GM12878 (cell line): ENCODE measurements at places on chromosomes 7 and 10. TPM values are rescaled to one million over a fixed set of nuclear protein-coding genes. Genes with fewer than 3 reads are reported as not detected.
A peak's percentile ranks its signal among the peaks of the same experiment; 100 is the strongest.

DNA sequence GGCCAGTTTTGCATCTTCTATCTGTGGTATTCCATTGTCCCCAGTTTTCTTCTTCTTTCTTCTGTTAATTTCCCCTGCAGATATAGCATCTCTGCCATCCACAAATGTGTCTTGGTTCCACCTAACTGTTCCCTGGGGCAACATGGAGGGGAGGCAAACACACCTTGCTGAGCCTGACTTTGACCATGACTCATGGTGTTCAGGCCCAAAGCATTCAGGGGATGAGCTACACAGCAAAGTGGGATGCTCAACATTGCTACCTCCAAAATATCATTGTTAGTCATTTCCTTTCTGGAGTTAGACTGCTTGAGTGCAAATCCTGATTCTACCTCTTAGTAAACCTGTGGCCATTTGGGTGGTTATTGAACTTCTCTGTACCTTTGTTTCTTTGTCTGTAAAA is 542.7 kb downstream of the LRMDA start:
- H3K36me3 ChIP-seq: no peaks in the 10 kb centered on the region
- H3K27ac ChIP-seq: no peak overlapping the region
- no peaks in the 10 kb centered on the region for H3K4me1 ChIP-seq
- no peak overlapping the region for H3K4me3 ChIP-seq
- H3K27me3 ChIP-seq: no peaks in the 10 kb centered on the region; the same call in 1 of the 2 replicates

- DNase-seq: no peak
- H3K27ac ChIP-seq: no peak overlapping the region
- no peaks in the 10 kb centered on the region for H3K36me3 ChIP-seq
- H3K4me3 ChIP-seq: no peak overlapping the region
These were observed 9.4 kb upstream of the LRRC27 start for GRCh38 chr10:132322586-132323048.

GRCh38 chr10:90816466-90816865 is 41.4 kb downstream of the HTR7 start:
- H3K27me3 ChIP-seq: no peaks in the 10 kb centered on the region
- H3K4me3 ChIP-seq: no peak overlapping the region
- no peak overlapping the region for H3K27ac ChIP-seq
- no peak for DNase-seq
- H3K4me1 ChIP-seq: no peaks in the 10 kb centered on the region

DNA sequence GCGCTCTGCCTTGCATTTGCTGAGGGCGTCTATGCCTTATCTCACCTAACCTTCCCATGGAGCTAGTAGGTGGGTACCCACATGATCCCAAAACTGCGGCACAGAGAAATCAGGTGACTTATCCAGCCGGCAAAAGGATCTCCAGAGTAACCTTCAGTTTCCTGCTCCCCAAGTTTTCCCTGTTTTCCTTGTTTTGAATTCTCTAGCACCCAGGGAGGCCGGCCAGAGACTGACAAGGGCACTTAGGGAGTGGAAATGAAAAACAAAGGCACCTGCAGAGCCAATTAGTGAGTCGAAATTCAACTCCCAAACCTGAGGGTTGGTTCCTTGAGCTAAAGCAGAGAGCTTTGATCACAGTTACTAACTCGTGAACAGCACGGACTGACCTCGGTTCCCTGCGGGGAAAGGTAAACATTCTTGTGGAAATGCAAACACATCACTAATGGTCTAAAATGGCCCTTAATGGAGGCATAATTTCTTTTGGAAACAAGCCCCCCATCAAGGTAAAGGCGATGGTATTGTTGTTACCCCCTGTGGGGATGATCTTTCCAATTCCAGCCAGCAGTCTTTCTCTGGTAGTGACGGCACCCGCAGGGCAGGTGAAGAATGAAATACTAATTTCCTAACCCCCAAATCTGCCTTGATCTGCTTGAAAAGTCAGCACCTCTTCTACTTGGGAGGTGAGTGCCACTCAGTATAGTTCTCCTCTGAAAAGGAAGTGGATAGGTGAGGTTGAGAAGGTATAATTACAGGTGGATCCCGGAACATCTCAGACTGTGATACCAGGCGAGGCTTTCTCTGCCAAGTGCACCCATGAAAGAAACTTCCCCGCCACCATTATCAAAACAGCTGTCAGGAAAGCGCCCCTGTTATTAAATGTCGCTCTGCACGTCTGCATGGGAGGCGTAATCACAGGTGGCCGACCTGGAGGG is 365.6 kb upstream of the AUTS2 start:
- H3K27me3 ChIP-seq: no peaks in the 10 kb centered on the region
- no peak overlapping the region for H3K4me3 ChIP-seq
- H3K27ac ChIP-seq: no peak overlapping the region
- H3K36me3 ChIP-seq: no peaks in the 10 kb centered on the region

- H3K27me3 ChIP-seq: no peaks in the 10 kb centered on the region
- no peak overlapping the region for H3K4me3 ChIP-seq
These were observed 27.3 kb downstream of the FAM20C start for GRCh38 chr7:219581-220150.

DNA sequence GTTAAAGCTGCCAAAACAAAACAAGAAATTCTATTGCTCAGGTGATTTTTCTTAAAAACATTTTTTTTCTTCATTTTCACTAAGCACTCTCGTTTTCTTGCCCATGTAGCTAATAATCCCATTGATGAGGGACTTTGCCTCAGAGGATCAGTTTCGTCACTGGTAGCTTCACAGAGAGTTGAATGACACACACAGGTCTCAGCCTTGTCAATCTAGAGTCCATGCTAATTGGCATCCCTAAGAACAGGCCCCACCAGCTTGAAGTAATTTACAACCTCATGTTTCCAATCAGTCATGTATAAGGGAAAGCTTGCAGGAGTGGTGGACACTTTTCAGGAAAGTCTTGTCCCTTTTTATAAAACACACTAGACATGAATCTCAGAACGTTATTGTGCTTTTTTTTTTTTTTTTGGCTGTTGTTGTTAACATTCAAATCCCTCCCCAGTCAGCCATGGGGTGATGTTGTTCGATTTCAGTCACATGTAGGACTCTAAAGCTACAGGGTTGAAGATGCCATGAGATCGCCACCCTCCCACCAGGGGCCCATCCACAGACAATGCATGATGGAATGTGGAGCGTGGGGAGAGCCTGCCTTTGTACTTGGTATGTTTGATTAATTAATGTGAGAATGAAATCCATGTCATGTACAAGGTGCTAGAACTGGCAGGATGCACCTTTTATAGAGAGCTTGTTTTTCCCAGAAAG is 232.4 kb upstream of the FZD8 start:
- DNase-seq: no peak
- H3K4me1 ChIP-seq: no peaks in the 10 kb centered on the region

DNA sequence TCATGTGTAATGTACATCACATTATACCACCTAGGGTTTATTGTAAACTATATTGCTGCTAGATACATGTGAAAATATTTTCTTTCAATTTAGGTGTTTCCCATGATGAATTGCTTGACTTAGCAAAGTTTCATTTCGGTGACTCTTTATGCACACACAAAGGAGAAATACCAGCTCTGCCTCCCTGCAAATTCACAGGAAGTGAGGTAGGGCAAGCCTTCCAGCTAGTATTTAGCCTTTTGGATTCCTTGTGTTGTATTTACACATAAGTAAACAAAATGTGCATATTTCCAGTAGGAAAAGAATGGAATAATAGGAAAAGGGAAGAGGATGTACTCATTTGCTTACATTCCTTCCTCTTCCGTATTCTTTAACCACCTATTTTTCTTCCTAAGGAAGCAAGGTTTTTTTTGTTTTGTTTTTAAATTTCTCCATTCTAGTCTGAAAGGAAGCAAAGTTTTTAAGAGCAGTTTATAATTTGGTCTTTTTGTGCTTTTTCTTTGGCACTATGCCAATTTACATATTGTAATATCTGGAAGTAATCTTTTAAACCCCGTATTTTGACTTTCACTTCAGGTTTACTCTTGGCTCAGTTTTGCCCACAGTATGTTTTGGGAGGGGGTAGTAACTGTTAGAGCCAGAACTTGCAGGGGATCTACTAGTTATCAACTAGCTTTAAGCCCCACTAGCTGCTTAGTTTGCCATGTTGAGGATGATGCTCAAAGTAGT is 10.4 kb downstream of the PMPCB start:
- DNase-seq: no peak
- no peaks in the 10 kb centered on the region for H3K27me3 ChIP-seq
- H3K36me3 ChIP-seq: peaks cover 2% of the 10 kb centered on the region

DNA sequence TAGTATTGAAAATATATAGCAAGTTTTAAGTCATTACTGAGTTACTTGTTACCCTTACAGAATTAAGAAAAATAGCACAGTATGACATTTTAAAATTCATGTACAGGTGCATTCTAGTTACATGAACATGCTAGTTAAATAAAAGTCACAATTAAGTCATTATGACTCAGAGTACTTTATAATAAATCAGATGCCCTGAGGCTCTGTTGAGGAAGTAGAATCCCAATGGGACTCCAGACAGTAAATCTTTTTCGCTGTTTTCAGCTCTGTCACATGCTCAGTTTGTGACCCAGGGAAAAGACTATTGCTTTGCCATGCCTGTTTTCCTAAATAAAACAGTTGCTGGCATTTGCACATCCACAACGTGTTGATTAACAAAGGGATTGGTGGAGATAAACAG is 21.0 kb downstream of the NUDT13 start:
- no peak overlapping the region for H3K4me3 ChIP-seq
- H3K36me3 ChIP-seq: peaks cover 3% of the 10 kb centered on the region
- H3K4me1 ChIP-seq: no peaks in the 10 kb centered on the region
- H3K27ac ChIP-seq: no peak overlapping the region

DNA sequence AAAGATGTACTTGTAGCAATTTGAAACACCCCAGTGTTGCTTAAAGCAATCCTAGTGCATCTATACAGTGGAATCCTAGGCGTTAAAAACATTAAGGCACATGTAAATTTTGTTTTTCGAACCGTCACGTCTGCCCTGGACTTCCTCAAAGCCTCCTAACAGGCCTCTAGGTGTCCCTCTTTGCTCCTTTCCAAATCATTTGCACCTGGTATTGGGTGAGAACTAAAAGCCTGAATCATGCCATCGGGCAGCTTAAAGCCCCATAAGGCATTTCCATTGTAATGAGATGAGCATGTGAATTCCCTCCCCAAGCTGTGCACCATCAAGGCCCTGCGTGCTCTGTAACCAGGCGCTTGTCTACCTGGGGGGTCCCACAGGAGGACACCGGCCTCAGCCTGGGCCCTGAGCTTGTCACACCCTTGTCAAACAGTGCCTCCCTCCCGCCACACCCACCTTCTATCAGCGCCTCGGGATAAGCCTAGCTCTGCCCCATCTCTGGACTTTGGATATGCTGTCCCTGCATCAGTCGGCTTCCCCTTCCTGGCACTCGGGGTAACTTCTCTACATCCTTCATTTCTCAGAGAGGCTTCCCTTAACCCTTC is 89.2 kb downstream of the WDR11 start:
- H3K4me3 ChIP-seq: no peak overlapping the region
- no peaks in the 10 kb centered on the region for H3K4me1 ChIP-seq
- no peaks in the 10 kb centered on the region; the same call in 1 of the 2 replicates for H3K27me3 ChIP-seq
- H3K27ac ChIP-seq: no peak overlapping the region
- DNase-seq: no peak

GRCh38 chr10:122051609-122052385 is 62.8 kb downstream of the TACC2 start:
- no peaks in the 10 kb centered on the region for H3K36me3 ChIP-seq
- H3K27me3 ChIP-seq: 0 out of 2 replicates have a peak, but pooled peaks cover 3% of the 10 kb centered on the region
- no peak for DNase-seq
- no peak overlapping the region for H3K4me3 ChIP-seq
- H3K27ac ChIP-seq: no peak overlapping the region
- no peaks in the 10 kb centered on the region for H3K4me1 ChIP-seq

DNA sequence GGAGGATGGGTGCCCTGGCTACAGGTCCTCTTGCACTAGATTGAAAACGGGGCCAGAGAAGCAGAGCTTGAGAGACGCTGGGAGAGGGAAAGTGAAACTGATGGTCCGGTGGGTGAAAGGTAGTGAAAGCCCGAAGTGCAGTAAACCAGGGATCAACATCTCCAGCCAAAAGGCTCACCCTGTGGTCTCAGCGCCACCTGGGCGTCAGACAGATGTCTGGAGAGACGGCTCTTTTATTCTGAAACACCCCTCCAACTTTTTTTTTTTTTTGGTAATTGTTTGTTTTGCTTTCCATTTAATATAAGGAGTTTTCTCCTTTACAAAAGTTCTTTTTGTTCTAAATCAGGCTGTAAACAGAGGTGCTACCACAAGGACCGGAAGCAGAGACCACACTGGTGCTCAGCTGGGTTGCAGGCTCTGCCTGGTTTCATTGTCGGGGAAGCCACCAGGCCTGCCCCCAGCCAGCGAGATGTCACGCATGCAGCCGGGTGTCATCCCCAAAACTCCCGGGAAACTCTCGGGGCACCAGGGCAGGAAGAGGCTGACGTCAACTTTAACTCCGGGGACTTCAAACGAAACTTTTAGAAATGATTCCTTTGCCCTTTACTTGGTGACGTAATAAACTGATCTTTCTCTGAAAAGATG is 11.2 kb downstream of the IL2RA start:
- DNase-seq: peak; percentile 89
- H3K27ac ChIP-seq: peak overlapping the region; percentile 77
- H3K4me1 ChIP-seq: peaks cover 53% of the 10 kb centered on the region

GRCh38 chr7:66776800-66777442 is 36.4 kb downstream of the RABGEF1 start:
- H3K4me3 ChIP-seq: no peak overlapping the region
- no peak overlapping the region for H3K27ac ChIP-seq
- H3K36me3 ChIP-seq: peaks cover 8% of the 10 kb centered on the region
- no peaks in the 10 kb centered on the region for H3K4me1 ChIP-seq
- DNase-seq: no peak

GRCh38 chr7:95113590-95113989 is 206.2 kb downstream of the PPP1R9A start:
- no peaks in the 10 kb centered on the region for H3K27me3 ChIP-seq
- no peaks in the 10 kb centered on the region for H3K36me3 ChIP-seq
- no peak overlapping the region for H3K27ac ChIP-seq
- no peaks in the 10 kb centered on the region for H3K4me1 ChIP-seq
- no peak overlapping the region for H3K4me3 ChIP-seq

- H3K4me1 ChIP-seq: peaks cover 10% of the 10 kb centered on the region
- no peaks in the 10 kb centered on the region for H3K36me3 ChIP-seq
- DNase-seq: no peak
- no peaks in the 10 kb centered on the region; the same call in none of the 2 replicates for H3K27me3 ChIP-seq
- H3K27ac ChIP-seq: no peak overlapping the region
These were observed 309.2 kb upstream of the ZMIZ1 start for GRCh38 chr10:78759456-78760120.

- DNase-seq: no peak
- H3K4me3 ChIP-seq: no peak overlapping the region
- H3K4me1 ChIP-seq: no peaks in the 10 kb centered on the region
- H3K27ac ChIP-seq: no peak overlapping the region
- H3K36me3 ChIP-seq: no peaks in the 10 kb centered on the region
- no peaks in the 10 kb centered on the region for H3K27me3 ChIP-seq
These were observed 1612.4 kb upstream of the LRRTM3 start for GRCh38 chr10:65313406-65313805.

GRCh38 chr7:11698384-11698871 is 133.6 kb downstream of the THSD7A start:
- no peaks in the 10 kb centered on the region for H3K4me1 ChIP-seq
- H3K4me3 ChIP-seq: no peak overlapping the region
- H3K27ac ChIP-seq: no peak overlapping the region
- no peaks in the 10 kb centered on the region for H3K27me3 ChIP-seq
- H3K36me3 ChIP-seq: no peaks in the 10 kb centered on the region

The DPYSL4 gene
- total RNA-seq: 0.16 and 0.21 TPM in 2 replicates

The BZW2 gene
- 1.6 and 2.4 TPM in 2 replicates for total RNA-seq

The PNLIPRP2 gene
- 0.33 and 0.53 TPM in 2 replicates for total RNA-seq

The CCL24 gene
- total RNA-seq: not detected in 2 replicates

The GRM3 gene
- total RNA-seq: 0.21 and 0.49 TPM in 2 replicates

The CYP3A7 gene
- not detected in 2 replicates for total RNA-seq
